Non-pigmented ciliary epithelial cell (primary cell): ENCODE measurements at places on chromosomes 7 and 10.

DNA sequence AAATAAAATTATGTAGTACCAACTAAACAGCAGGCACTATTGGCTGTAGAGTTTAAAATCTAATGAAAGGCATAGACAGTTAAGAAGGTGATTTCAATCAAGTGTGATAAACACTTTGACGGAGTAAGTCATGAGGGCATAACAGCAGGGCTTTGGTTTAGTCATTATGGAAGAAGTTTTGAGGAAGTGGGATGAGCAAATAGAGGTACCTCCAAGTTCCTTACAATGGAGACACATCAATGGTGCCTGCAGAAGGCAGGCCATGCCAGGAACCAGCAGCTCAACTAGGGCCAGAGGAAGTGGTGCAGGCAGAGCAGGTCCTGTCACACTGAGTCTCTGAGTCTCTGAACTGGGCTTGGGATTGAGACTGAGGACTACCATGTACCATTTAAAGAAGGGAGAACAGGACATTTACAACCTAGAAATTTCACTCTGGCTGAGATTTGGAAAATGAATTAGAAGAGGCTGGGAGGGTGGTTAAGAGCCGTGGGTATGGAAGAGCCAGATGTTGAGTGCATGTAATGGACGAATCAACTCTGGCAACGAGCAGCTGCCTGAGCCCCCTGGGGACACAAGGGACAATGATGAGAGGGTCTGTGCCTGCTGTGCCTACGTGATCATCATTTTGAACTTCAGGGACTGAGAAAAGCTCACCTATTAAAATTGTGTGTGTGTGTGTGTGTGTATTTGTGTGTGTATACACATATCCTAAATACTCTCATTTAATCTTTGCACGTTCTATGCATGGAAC lies 208.7 kb upstream of the POM121L12 start:
- no peak for DNase-seq

GRCh38 chr7:102080434-102081243 lies 206.0 kb upstream of the SH2B2 start:
- DNase-seq, result no peak

- DNase-seq, result no peak
Observed at GRCh38 chr7:69859342-69859741, 261.1 kb downstream of the AUTS2 start.

GRCh38 chr10:92760609-92761008 lies 70.9 kb downstream of the HHEX start:
- DNase-seq, result peak; percentile 32
